ENCODE measurements at places on chromosomes 7 and 10. TPM values are rescaled to one million over a fixed set of nuclear protein-coding genes. Genes with fewer than 3 reads are reported as not detected.

GRCh38 chr7:11749629-11750028, 82.4 kb downstream of the THSD7A start:
- DNase-seq, result no peak

- no peak for DNase-seq
Observed at GRCh38 chr10:121609426-121610380, 11.5 kb upstream of the FGFR2 start.

FAM20C gene
- 1.1 TPM for total RNA-seq

GRCh38 chr7:4249241-4249640, 432.9 kb upstream of the FOXK1 start:
- DNase-seq, result no peak

PTPN12 gene
- 8.1 TPM for total RNA-seq

OR6B1 gene
- not detected for total RNA-seq

COL1A2 gene
- 0.47 TPM for total RNA-seq

MBL2 gene
- not detected for total RNA-seq

MINDY4 gene
- total RNA-seq, result 1.7 TPM

- no peak for DNase-seq
Observed at GRCh38 chr10:132453470-132453861, 56.5 kb downstream of the PWWP2B start.

Measured in activated CD8-positive, alpha-beta T cell treated with anti-CD3 and anti-CD28 coated beads for 36 hours (primary cell).